GM19239 (cell line): ENCODE measurements at places on chromosomes 1 and 21.

GRCh38 chr1:150406483-150406882, 42.5 kb downstream of the RPRD2 start:
- no peak for DNase-seq

DNA sequence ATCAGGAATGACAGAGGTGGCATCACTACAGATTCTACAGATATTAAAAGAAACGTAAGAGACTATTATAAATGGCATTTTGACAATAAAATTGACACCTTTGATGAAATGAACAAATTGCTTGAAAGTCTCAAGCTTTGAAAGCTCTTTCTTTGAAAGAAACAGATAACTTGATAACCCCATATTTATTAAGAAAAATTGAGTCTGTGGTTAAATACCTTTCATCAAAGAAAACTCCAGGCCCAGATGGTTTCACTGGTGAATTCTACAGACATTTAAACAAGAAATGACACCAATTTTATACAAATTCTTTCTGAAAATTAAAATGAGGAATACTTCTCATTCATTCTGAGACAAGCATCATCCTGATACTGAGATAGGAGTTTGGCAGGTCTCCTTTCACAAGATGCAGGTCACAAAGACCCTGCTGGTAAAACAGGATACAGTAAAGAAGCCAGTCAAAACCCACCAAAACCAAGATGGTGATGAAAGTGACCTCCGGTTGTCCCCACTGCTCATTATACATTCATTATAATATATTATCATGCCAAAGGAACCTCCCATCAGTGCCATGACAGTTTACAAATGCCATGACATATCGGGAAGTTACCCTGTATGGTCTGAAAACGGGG, 210.9 kb downstream of the AKT3 start:
- DNase-seq, result no peak

- no peak for DNase-seq
Observed at GRCh38 chr1:63758791-63759190, 15.0 kb upstream of the ROR1 start.

DNA sequence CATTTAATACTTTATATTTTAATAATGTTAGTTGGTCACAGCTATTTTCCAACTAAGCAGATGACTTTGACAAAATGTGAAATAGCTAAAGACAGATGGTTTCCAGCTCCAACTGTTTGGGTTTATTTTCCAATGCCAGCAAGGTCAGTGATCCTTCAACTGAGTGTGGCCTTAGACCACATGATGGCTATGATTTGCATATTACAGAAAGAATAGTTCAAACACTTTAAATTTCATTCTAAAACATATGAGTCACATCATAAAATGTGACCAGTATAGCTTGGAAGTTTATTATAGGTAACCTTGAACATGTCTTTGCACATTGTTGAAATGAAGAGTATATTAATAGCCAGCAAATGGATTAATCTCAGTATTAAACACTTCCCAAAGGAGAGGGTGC, 454.0 kb upstream of the C1orf87 start:
- no peak for DNase-seq

- no peak for DNase-seq
Observed at GRCh38 chr1:81967951-81968350, 167.2 kb downstream of the ADGRL2 start.

DNA sequence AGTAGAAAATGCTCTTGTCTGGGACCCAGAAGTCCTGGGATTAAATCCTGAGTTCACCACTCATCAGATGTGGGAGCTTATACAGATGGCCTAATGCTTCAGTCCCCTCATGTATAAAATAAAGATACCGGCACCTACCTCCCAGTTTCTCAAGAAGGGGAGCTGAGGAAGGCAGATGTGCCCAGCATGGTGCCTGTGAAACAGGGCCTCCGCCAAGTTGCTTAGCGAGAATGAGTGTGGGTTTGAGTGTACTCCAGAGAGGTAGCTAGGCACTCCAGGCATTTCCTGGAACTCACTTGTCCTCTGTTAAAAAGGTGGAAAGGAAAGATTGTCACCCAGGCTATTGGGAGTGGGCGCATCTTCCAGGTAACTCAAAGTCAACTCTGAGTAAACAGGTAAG, 37.8 kb downstream of the IER5 start:
- no peak for DNase-seq

DNA sequence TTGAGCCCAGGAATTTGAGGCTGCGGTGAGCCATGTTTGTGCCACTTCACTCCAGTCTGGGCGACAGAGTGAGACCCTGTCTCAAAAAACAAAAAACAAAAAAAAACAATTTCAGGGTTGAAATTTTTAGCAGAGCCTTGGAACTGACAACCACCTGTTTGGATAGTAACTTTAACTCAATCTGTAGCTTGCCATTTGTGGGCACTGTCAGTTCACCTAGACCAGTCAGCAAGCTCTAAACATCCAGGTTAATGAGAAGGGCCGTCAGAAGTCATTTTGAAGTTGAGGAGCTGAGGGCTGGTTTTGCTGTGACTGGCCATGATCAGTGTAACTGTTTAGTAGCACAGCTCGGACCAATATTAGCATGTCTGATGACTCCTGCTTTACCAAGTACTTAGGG, 8.4 kb downstream of the TRAPPC10 start:
- no peak for DNase-seq

DNA sequence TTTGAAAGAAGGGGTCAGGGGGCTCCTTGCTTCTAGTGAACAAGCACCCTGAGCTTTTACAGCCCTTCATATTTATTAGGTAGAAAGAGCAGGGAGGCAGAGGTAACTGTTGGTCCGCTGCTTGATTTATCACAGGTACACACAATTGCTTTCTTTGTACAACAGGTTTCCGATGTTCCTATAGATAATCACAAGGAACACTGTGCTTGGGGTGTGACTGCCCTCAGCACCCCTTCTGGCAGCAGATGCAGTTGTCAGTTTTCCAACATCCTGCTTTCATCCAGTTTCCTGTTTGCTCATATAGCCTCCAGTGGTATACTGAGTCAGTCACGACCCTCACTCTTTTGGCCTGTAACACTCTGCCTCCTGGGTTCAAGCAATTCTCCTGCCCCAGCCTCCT, 40.6 kb downstream of the SCP2 start:
- no peak for DNase-seq

DNA sequence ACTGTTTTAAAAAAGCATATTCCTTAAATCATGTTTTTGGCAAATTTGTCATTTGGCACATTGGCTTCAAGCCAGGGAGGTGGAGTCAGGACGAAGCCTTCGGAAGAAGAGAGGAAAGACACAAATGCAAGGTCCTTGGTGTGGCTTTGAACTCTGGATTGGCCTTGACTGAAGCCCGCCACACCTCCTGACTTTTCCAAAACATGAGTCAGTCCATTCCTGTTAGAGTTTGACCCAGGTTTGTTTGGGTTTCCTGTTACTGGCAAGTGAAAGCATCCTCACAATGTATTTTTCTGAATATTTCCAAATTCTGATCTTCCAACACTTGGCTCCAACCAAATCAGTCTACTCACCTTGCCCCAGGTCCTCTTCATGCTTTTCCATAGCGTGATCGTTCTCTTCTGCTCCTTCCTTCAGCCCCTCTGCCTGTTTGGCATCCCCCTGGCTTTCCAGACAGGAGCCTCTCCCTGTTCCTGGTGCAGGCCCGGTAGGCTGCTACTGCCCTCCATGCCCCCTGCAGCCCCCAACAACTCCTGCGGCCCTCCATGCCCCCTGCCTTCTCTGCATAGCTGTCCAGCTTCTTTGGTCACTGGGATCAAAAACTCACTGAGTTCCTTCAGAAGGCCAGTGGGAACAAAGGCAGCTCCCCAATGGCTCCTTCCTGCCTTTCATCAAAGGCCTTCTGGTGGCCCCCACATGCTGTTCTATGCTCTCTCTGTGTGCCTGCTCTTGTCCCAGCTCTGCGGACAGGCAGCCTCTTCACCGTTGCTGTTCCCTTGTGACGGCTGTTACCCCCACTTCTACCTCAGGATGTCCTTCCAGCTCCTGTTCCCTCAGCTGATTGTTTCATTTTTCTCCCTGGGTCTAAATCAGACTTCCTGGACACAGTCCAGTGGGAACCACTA, 30.4 kb upstream of the SLC30A1 start:
- no peak for DNase-seq

DNA sequence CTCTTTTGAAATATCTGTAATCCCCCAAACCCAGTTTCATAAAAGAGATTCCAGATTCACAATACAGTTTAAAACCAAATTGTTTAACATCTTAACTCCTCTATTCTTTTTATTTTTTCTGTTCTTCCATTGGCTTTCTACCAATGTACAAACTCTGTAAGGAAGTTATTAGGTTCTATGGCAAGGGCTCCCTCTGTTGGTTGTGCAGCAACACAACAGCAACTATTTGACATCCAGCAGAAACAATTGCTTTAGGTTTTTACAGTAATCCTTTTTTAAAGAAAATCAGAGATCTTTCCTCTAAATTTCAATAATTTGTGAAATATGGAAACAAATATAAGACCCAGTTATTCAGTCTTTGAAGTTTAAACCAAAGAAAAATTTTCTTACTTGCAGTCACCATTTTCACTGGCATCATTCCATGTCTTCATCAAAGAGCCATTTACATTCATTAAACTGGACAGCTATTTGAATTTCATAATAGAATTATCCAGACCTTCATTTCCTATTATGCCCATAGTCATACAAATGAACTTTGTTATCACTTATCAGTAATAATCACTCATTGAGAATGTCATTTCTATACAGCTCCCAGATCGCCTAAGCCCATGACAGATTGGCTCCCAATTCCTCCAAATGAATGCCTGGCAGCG, 46.5 kb upstream of the RNF11 start:
- DNase-seq, result peak; percentile 41

- no peak for DNase-seq
Observed at GRCh38 chr1:1065265-1065939, 8.7 kb downstream of the RNF223 start.

DNA sequence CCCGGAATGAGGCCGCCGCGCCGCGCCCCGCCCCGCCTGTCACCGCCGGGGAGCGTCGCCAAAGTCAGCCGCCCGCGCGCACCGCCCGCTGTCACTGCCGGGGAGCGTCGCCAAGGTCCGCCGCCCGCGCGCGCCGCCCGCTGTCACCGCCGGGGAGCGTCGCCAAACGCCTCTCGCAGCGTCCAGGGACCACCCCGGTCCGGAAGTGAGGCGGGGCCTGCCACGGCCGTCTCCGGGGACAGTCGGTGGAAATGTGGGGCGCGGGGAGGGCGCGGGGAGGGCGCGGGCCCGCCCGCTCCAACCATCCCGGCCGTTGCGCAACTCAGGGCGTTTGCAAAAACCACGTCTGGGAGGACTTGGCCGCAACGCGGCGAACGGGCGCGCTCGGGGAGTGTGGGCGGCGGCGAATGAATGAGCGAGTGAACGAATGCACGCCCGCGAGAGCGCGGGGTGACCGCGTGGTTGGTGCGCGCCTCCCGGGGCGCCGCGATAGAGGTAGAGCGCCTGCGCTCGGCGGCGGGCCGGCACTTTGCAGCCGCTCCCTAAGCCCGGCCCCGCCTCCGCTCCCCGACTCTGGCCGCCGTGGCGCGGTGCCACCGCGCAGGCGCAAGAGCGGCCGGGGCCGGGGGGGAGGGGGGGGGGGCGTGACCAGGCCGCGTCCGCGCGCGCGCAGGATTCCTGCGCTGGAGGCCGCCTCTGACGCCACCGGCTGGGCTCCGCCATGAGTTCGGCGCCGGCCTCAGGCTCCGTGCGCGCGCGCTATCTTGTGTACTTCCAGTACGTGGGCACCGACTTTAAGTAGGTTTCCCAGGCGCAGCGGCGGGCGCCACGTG, at the start of the genes ACAP3 and PUSL1:
ACAP3 (minus strand) TSS at position 8 of the 833 bp plus-strand sequence. CDS start 115 bp downstream, outside the sequence.
PUSL1 (plus strand) TSS at position 675 of the 833 bp plus-strand sequence; CDS start at position 722, 47 bp downstream.
- peak; percentile 99 for DNase-seq

DNA sequence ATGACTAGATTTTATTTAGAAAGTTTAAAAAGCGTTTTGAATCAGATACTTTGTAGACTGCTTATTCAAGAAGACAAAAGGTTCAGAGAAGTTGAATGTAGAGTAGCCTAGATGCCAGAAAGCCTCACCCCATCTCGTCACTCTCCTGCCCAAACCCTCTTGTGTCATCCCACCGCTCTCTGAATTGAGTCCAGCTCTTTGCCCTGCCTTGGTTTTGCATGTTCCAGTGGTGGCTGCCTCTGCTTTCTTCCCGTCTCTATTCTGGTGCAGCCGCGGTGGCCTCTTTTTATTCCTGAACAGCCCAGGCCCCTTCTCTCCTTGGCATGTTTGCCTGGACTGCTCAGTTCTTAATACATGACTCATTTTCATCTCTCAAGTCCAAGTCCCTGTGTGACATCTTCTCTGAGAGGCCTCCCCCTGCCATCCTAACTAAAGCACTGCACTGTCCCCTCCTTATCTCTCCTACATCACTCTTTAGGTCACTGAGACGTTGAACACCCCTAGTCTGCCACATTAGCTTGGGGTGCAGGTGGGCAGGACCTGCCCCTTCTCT, 22.9 kb downstream of the PRDM2 start:
- DNase-seq, result no peak

DNA sequence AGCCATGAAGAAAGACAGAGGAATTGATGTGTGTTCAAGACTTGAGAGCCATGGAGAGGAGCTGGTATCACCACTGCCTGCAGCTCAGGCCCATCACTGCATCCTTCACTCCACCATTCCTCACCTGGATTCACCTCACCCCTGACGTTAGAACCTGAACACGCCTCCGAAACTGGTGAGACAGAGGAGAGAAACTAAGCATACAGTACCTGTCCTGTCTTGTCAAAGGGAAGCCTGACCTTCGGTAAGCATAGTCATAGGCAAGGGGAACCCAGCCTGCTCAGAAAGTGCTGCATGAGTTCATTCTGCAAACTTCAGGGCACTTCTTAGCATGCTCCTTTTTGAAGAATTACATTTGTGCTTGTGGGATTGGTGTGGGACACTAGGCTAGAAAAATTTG, 425.8 kb downstream of the DSCAM start:
- DNase-seq, result no peak

GRCh38 chr1:182392050-182393028, 749 bp upstream of the GLUL start:
- no peak for DNase-seq

GRCh38 chr1:31521761-31522555, 54.4 kb upstream of the TINAGL1 start:
- no peak for DNase-seq

DNA sequence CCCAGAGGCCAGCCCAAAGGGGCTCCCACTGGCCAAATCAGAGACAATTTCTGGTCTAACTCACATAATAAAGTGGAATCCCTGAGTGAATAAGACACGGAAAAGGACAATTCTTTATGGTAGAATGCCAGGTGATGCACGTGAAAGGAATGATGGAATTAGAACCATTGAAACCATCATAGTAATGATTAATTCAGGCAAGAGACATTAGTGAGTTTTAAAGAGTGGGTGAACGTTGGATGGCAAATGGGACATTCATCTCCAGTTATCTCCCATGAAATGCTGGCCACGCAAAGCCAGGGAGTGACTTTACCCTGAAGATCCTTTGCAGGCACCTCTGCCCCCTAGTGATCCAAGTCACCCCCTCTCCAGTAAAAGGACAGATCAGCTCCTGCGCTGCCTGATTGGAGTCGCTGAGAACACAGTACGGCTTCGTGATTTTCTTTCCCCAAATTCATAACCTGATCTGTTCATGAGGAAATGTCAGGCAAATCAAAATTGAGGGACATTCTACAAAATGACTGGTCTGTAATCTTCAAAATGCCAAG, 87.5 kb downstream of the AJAP1 start:
- no peak for DNase-seq

GRCh38 chr1:198519639-198520501, 20.6 kb downstream of the ATP6V1G3 start:
- DNase-seq, result no peak
